Muscle of leg (tissue), 16 donors: ENCODE measurements at places on chromosomes 4 and X. TPM values are rescaled to one million over a fixed set of nuclear protein-coding genes. Genes with fewer than 3 reads are reported as not detected.
A peak's percentile ranks its signal among the peaks of the same experiment; 100 is the strongest.

The NAA11 gene
- polyA plus RNA-seq: 0.25 TPM

The SYP gene
- polyA plus RNA-seq: 1.2 TPM

The CPE gene
- polyA plus RNA-seq: 77.3 TPM

The GRIA2 gene
- polyA plus RNA-seq: 4.2 TPM

The PROM1 gene
- polyA plus RNA-seq: 55.4 TPM

The STBD1 gene
- 29.7 TPM for polyA plus RNA-seq

DNA sequence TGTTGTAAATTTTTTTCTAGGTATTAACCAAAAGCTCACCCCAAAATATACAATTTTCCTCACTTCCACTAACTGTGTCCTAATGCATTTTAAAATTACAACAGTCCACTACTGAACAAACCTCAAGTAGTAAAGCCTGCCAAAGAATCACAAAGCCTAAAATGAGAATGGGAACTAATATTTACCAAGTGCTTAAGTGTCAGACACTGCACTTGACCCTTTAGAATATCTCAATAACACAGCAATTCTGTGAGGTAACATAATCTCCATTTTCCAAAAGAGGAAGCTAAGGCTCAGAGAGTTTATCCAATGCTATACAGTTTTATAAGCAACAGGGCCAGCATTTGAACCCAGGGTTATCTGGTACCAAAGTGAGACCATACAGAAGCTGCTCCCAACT, 4.9 kb downstream of the SLC9A7 start:
- DNase-seq: no peak

GRCh38 chr4:102815981-102816380, 11.4 kb downstream of the UBE2D3 start:
- no peak for DNase-seq

GRCh38 chr4:89398146-89398545, 90.5 kb upstream of the GPRIN3 start:
- no peak for DNase-seq

GRCh38 chrX:130682990-130683389, 220.0 kb downstream of the ENOX2 start:
- DNase-seq: no peak

- DNase-seq: no peak
Measured at GRCh38 chr4:2416564-2417225, 1.8 kb downstream of the ZFYVE28 start.

DNA sequence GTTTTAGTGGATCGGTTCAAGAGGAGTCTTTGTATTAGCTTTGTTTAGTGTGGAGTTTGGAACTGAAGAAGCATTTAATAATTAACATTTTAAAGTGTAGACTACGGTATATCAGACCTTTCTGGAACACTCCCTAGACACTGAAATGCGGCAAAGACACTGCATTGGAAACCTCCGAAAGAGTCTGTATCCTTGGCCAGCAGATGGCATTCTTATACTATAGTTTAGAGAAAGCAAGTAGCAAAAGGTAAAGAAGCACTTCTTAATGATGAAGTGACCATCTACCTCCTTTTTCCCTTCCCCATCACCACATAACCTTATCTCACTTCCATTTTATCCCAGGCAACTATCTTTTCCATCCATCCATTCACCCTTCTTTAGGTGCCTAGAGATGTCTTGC, 7.6 kb downstream of the FABP2 start:
- peak; percentile 64 for DNase-seq

GRCh38 chr4:187972135-187972534, 23.4 kb upstream of the ZFP42 start:
- DNase-seq: no peak

GRCh38 chr4:93299118-93299517, 529.4 kb upstream of the ATOH1 start:
- no peak for DNase-seq

DNA sequence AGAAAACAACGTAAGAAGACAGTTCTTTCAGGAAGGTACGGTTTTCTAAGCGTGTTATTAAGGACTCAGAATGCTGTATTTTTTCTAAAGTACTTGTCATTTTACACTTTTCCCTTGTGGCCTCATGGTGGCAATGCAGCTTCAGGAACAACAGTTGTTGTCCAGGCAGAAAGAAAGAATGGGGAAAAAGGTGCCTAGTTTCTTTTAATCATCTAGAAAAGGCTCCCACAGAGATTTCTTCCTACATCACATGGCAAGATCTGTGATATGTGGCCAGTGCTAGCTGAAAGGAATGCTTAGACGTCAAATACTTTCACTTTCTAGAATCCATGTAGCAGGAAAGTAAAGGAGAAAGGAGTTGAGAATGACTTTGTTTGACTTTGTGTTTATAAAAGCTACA, 49.0 kb upstream of the TRAM1L1 start:
- peak; percentile 47 for DNase-seq

DNA sequence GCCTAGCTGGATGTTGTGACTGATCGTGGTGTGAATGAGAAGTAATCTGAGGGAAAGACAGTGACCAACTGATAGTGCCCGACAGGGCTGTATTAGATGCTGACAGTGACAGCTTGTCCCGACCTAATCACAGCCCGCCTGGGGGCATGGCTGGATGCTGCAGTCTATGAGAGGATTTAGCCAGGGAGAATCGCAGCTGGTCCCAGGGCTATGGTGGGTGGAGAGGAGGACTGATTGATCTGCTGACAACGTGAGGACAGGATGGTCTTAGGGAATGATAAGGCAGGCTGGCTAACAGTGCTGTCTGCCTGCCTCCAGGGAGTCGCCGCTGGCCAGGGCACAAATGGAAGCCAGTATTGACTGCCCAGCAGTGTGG, 621 bp upstream of the SUV39H1 start:
- DNase-seq: no peak

GRCh38 chr4:58935332-58935731, 1825.1 kb upstream of the IGFBP7 start:
- peak; percentile 1 for DNase-seq

GRCh38 chr4:141417387-141417786, 196.7 kb downstream of the ZNF330 start:
- no peak for DNase-seq

- DNase-seq: no peak
Measured at GRCh38 chr4:7364979-7365378, 69.8 kb downstream of the PSAPL1 start.

DNA sequence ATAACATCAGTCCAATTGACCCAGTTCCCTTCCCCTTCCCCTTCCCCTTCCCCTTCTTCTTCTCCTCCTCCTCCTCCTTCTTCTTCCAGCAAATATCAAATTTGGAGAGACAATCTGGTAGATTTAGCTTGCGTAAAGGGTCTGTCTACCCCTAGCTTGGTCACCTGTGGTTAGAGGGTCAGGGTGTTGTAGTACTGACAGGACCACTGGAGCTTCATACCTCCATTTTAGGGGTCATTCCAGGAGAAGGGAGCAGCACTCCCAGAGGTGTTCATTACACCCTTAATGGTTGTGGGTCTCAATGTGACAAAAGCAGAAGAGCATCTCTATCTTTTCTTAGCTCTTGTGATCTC, 3.7 kb upstream of the FGB start:
- DNase-seq: no peak

- no peak for DNase-seq
Measured at GRCh38 chr4:115219315-115219860, 106.0 kb upstream of the NDST4 start.

GRCh38 chr4:4919927-4920326, 60.5 kb downstream of the MSX1 start:
- DNase-seq: no peak
